Activated T-helper 1 cell treated with anti-CD3 and anti-CD28 coated beads, Interleukin-12 subunit alpha, Interleukin-12 subunit beta, Interleukin-2, Interleukin-4 antibody, amounts not matched to agents 30 ng/mL and 10 ng/mL and 1 ng/mL, durations not matched to agents 14 hours and 24 hours and 36 hours (primary cell): ENCODE measurements at places on chromosomes 6 and 20.

GRCh38 chr6:110562316-110562915, 86.0 kb upstream of the SLC22A16 start:
- no peak overlapping the region for H3K27ac ChIP-seq
- H3K4me1 ChIP-seq: peaks cover 25% of the 10 kb centered on the region
- no peaks in the 10 kb centered on the region for H3K27me3 ChIP-seq
- DNase-seq: no peak
- no peak overlapping the region for H3K4me3 ChIP-seq
- peaks cover 4% of the 10 kb centered on the region for H3K36me3 ChIP-seq

DNA sequence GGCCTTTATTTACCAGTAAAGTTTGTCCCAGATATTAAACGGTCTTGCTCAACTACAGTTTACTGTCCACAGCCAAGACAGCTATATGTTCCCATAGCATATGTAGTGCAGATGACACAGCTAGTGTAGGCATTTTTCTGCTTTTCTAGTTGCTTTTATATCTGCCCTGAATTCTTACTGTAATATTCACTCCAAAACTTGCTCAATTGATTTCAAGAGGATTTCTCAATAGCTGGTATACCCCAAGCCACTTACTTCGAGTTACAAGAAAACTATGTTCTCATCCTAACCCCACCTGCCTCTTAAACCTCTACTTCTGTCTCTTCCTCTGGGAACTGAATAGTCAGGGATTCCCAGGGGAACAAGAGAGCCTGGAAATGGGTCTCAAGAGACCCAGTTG, 18.9 kb upstream of the ROS1 start:
- H3K27ac ChIP-seq: no peak overlapping the region
- no peak for DNase-seq
- no peaks in the 10 kb centered on the region for H3K36me3 ChIP-seq
- H3K4me1 ChIP-seq: no peaks in the 10 kb centered on the region

DNA sequence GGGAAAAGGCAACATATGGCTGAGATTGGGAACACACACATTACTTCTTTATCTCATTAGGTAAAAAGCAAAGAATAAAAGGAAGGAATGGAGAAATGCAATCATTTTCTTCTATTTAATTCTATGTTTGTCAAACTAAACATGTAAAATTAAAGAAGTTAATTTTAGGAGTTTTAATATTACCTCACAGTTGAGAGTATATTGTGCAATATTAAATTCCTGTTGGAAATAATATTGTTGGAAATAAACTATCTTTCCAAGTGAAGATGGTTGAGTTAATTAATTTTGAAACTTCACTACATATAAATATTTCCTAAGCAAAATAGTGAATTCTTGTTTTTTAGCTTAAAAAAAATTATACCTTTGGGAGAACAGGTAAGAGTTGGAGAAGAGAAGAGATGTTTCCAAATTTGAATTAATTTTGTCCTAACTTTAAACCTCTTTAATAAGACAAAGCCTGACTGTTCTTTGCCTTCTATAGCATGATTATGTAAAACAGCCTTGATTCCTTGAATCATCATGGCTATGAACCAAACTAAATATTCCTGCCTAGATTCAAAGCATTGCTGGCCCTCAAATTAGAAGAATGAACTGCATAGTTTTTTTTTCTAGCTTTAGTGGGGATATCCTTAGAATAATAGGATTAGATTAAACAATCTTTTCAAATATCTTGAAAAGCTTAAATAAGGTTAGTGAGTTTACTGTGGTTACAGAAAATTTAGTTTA, 1349.1 kb upstream of the ADGRB3 start:
- no peak overlapping the region for H3K27ac ChIP-seq
- H3K4me3 ChIP-seq: no peak overlapping the region
- no peak for DNase-seq
- H3K36me3 ChIP-seq: no peaks in the 10 kb centered on the region
- no peaks in the 10 kb centered on the region for H3K27me3 ChIP-seq

GRCh38 chr20:50390685-50391443, 119.3 kb upstream of the PTPN1 start:
- no peak overlapping the region for H3K4me3 ChIP-seq
- no peak overlapping the region for H3K27ac ChIP-seq
- H3K27me3 ChIP-seq: peaks cover 6% of the 10 kb centered on the region
- peaks cover 44% of the 10 kb centered on the region for H3K4me1 ChIP-seq
- DNase-seq: no peak

DNA sequence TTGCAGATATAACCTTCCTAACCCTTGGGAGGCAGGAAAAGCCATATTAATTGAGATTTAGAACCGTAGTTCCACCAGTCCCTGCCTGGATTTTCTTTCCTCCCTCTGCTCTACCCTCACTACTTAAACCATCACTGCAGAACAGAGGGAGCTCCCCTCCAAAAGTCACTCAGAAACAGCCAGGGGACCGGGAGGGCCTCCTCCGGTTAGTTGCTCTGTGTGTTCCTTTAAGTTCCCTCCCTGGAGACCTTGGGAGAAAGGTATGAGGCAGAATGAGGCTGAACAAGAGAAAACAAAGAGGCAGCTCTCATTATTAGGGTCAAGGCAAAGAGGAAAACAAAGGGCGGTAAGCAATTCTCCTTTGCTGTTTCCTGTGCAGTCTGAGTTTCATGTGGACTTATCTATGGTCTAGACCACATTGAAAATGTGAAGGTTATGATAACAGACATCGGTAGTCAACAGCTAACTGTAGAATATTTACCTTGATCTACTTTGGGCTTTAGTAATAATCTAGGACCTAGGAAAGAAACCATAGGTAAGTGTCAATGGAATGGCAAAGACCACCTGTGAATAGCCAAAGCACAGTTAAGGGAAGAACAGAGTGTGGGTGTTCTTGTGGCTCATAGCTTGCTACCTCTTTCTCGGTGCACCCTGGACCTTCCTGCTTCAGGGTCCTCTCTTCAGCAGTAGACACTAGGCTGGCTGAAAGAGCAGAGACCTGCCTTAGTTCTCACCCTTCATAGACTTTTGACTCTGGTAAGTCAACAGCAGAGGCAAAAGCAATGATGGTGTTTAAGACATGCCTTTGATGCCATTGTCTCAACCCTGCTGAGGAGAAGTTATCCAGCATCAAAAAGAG, 250.9 kb upstream of the CITED2 start:
- H3K27me3 ChIP-seq: peaks cover 15% of the 10 kb centered on the region
- no peak for DNase-seq
- no peak overlapping the region for H3K27ac ChIP-seq

DNA sequence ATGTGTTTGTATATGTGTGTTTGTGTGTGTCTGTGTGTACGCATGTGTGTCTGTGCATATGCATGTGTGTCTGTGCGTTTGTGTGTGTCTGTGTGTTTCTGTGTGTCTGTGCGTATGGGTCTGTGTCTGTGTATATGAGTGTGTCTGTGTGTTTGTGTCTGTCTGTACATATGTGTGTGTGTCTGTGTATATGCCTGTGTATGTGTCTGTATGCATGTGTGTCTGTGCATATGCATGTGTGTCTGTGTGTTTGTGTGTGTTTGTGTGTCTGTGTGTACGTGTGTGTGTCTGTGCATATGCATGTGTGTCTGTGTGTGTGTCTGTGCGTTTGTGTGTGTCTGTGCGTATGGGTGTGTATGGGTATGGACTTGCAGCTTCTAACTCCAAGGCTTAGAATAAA, 174.0 kb upstream of the NOX3 start:
- H3K4me3 ChIP-seq: no peak overlapping the region
- no peaks in the 10 kb centered on the region for H3K36me3 ChIP-seq
- H3K4me1 ChIP-seq: peaks cover 9% of the 10 kb centered on the region
- no peak overlapping the region for H3K27ac ChIP-seq
- DNase-seq: no peak

GRCh38 chr6:66478705-66479104, 771.7 kb upstream of the EYS start:
- H3K4me3 ChIP-seq: no peak overlapping the region
- no peak overlapping the region for H3K27ac ChIP-seq
- no peaks in the 10 kb centered on the region for H3K4me1 ChIP-seq
- no peak for DNase-seq

GRCh38 chr6:20866935-20867703, 332.9 kb downstream of the CDKAL1 start:
- H3K4me1 ChIP-seq: no peaks in the 10 kb centered on the region
- no peak overlapping the region for H3K4me3 ChIP-seq
- no peak overlapping the region for H3K27ac ChIP-seq

- H3K4me1 ChIP-seq: no peaks in the 10 kb centered on the region
- H3K36me3 ChIP-seq: no peaks in the 10 kb centered on the region
- no peaks in the 10 kb centered on the region for H3K27me3 ChIP-seq
Measured at GRCh38 chr6:55822815-55823214, 52.6 kb downstream of the BMP5 start.

DNA sequence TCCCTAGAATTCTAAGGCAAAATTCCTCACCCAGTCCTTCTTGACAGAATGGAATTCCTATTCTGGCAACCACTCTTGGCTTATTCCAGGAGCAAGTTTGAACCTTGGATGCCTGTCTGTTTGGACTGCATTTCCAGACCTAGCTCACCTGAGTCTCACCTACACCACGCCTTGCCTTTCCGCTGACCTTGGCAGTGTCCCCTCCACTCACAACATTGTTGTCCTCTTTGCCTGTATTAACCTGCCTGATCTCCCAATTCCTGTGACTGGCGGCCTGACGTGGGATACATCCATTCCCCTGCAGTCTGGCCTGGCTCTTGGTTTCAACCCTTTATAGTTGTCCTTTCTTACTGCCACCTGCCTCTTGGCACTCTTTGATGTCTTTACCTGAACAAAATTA, 281.4 kb upstream of the SOX4 start:
- no peaks in the 10 kb centered on the region for H3K36me3 ChIP-seq
- H3K27me3 ChIP-seq: peaks cover 4% of the 10 kb centered on the region
- no peaks in the 10 kb centered on the region for H3K4me1 ChIP-seq
- DNase-seq: no peak
- no peak overlapping the region for H3K27ac ChIP-seq

DNA sequence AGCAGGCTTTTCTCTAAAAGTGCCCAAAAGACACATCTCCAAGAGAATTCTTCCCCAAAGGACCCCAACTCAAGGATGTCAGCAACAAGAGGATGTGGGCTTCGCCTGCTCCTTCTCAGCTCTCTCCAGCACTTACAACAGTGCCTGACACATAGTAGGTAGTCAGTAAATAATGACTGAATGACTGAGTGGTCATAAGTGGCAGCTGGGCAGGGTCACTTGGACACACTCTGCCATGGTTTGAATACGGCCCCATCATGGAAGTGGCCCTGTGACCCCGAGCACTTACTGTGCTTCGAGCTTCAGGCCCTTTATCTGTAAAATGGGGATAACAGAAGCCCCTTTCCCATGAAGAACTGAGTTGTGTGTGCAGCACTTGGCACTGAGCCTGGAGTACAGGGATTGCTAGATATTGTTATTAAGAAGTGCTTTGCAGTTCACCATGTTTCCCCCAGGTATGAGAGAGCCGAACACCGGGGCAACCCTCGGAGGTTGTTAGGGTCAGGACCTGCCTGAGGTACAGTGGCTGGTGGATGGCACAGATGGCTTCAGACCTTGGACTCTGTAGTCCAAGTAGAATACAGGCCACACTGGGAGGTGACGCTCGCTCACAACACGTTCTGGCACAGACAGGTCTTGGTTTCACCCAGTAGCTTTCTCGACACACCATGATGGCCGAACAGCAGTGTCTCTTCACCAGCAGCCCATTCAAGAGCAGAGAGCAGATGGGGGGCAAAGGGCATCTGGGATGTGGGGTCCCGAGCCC, 56.0 kb downstream of the NOL4L start:
- H3K27ac ChIP-seq: no peak overlapping the region
- H3K36me3 ChIP-seq: peaks cover 8% of the 10 kb centered on the region
- no peak overlapping the region for H3K4me3 ChIP-seq
- H3K4me1 ChIP-seq: peaks cover 68% of the 10 kb centered on the region
- H3K27me3 ChIP-seq: no peaks in the 10 kb centered on the region

DNA sequence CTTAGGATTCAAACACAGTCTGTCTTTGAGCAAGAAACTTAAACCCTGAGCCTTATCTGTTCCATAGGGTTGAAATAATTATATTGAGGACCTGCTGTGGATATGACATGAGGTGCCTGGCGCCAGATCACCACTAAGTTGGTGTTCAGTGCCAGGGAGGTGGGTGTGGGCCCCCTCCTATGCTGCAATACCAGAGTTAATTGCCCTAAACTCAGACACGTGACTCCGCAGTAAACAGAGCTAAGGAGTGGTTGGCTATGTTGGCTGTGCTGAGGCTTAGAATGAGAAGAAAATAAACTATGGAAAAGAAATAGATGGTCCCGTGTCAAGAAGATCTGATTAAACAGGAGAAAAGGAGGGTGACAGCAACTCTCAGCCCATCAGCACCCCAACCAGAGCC, 419.4 kb upstream of the JARID2 start:
- H3K4me1 ChIP-seq: peaks cover 11% of the 10 kb centered on the region
- no peak overlapping the region for H3K27ac ChIP-seq
- H3K4me3 ChIP-seq: no peak overlapping the region
- H3K27me3 ChIP-seq: no peaks in the 10 kb centered on the region
- no peaks in the 10 kb centered on the region for H3K36me3 ChIP-seq

DNA sequence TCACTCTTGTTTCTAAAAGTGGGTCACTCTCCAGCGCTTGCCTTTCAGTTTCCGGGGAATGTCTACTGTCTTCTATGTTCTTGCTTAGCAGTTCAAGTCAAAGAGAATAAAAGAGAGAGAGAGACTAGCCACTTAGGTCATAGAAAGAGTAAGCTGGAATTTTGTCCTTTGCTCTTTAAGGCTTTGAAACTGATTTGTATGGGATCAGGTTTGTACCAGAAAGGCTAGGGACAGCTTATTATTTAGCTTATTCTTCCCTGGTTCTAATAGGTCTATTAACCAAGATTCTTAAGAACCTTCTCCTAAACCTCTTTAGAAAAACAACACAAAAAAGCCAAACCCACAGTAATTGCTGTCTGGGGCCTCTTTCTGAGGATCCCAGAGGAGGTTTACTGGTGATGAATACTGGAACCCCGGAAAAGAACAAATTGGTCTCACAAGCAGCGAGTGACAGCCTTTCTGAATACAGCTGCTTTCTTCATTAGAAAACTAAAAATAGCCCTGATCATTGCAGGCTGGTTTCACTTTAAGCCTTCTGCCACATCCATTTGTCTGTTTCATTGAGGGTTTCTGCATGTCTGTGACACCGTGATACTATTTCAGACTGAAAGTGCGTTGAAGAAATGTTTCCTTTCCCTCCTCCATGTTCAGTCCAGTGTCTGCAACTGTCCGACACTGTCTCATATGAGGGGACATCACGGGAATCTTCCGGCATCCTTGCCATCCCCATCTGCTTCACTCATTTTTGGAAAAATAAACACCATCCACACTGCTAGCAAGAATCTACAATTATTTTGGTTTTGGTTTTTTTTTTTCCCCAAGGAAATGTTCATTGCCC, 75.1 kb upstream of the ATXN1 start:
- H3K27me3 ChIP-seq: peaks cover 8% of the 10 kb centered on the region
- DNase-seq: no peak
- peaks cover 25% of the 10 kb centered on the region for H3K4me1 ChIP-seq
- H3K4me3 ChIP-seq: peak overlapping the region; percentile 59
- H3K36me3 ChIP-seq: no peaks in the 10 kb centered on the region

GRCh38 chr6:131210469-131210868, 75.2 kb downstream of the AKAP7 start:
- H3K36me3 ChIP-seq: peaks cover 3% of the 10 kb centered on the region
- no peak overlapping the region for H3K27ac ChIP-seq
- no peak for DNase-seq
- peaks cover 28% of the 10 kb centered on the region for H3K4me1 ChIP-seq
